Vagina (tissue), 2 donors: ENCODE measurements at places on chromosomes 3 and 15.

GRCh38 chr3:123169492-123169929 is 32.2 kb upstream of the SEC22A start:
- no peak for DNase-seq

GRCh38 chr15:72229076-72229946 is 1.7 kb downstream of the PKM start:
- DNase-seq, result no peak

GRCh38 chr3:146223401-146224373 is 27.2 kb downstream of the PLSCR4 start:
- no peak for DNase-seq

GRCh38 chr3:177751770-177752169 is 554.5 kb upstream of the TBL1XR1 start:
- DNase-seq, result no peak

DNA sequence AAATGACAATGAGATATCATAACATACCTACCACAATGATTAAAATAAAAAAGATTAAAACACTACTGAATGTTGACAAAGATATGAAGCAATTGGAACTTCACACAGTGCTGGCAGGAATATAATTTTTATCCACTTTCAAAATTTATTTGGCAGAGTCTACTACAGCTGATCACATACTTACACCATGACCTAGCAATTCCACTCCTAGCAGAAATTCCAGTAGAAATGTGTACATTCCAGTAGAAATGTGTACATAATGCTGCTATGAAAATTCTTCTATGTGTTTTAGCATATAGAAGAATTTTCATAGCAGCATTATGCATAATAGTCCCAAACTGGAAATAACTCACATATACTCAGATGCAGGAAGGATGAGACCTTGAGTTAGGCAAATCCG is 43.5 kb downstream of the IFT57 start:
- no peak for DNase-seq
